Iris pigment epithelial cell (primary cell): ENCODE measurements at places on chromosomes 6 and 20.
A peak's percentile ranks its signal among the peaks of the same experiment; 100 is the strongest.

DNA sequence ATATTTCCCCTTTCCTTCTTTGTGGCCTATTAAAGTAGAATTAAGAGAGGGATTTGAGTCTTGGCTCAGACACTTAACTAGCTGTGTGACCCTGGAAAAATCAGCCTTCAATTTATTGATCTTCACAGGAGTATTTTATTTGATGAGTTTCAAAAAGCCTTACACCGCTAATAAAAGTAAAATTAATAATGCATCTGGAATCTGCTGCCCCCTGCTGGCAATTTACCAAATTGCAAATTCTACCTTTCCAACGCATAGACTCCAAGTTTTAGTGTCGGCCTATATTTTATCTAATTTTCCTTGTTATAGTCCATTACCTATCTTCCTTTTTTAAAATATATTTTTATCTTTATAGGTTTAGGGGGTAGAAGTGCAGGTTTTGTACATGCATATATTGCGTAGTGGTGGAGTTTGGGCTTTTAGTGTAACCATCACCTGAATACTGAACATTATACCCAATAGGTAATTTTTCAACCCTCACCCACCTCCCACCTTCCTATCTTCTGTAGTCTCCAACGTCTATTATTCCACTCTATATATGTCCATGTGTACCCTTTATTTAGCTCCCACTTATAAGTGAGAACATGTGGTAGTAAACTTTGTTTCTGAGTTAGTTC lies 46.3 kb downstream of the GOPC start:
- no peak for DNase-seq

DNA sequence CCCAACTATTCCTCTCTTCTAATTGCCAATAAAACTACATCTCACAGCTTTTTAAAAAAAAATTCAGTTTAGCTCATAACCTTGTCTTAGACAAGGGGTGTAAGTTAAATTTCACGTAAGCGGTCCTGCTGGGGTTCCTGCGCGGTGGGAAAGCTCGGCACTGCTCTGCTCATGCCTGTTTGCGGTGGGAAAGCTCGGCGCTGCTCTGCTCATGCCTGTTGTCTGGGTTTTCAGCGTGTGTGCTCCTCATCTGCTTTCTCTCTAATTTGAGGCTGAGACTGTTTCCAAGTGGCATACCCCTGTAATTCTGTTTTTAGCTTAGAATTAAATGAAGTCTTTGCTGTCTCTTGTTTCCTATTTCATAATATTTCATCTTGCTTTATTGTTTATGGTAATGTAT lies 18.6 kb downstream of the ARID1B start:
- DNase-seq: no peak

GRCh38 chr20:22460803-22461202 lies 123.6 kb downstream of the FOXA2 start:
- no peak for DNase-seq

DNA sequence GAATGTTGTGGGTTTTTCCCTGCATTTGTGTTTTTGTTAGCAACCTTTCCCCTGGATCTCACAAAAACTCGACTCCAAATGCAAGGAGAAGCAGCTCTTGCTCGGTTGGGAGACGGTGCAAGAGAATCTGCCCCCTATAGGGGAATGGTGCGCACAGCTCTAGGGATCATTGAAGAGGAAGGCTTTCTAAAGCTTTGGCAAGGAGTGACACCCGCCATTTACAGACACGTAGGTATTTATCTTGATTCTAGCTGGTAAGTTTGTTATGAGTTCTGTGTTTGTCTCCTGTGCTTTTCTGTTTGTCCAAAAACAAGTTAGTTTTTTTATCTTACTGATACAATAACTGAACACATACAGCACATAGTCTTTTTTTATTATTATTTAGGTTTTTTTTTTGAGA lies 3.0 kb downstream of the SLC25A27 start:
- DNase-seq: no peak

DNA sequence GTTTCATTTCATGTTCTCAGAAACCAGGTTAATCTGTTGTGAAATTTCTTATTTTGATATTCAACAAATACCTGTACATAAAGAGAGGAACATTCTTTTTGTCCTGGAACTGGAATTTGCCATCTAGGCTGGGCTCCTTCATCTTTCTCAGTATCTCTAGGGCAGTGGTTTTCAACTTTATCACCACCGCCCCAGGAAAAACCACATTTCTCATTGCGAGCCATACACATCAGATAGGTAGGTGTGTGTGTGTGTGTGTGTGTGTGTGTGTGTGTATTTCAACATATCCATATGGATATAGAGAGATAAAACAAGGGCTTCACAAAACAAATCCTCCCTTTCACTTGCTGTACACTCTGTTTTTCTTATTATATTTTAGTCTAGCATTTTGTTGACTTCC lies 24.1 kb downstream of the BFSP1 start:
- DNase-seq: no peak

DNA sequence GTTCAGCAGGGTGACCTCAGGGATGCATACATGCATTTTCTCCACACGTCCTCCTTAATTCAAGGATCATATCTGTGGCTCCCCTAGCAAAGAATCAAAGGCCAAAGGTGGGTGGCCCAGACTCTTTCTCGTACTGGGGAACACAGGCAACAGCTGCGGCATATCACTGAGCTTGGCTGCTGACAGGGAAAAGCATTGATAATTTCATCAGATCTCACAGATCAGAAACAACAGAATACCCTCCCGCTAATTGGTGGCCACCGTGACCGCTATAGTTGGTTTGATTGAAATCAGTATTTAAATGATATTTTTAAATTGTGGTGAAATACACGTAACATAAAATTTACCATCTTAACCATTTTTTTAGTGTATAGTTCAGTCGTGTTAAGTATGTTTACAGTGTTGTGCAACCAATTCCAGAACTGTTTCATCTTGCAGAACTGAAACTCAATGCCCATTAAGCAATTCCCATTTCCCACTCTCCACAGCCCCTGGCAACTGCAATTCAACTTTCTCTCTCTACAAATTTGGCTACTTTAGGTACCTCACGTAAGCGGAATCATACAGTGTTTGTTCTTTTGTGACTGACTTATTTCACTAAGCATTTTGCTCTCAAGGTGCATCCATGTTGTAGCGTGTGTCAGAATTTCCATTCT lies 74.7 kb upstream of the TMEM170B start:
- peak; percentile 77 for DNase-seq

DNA sequence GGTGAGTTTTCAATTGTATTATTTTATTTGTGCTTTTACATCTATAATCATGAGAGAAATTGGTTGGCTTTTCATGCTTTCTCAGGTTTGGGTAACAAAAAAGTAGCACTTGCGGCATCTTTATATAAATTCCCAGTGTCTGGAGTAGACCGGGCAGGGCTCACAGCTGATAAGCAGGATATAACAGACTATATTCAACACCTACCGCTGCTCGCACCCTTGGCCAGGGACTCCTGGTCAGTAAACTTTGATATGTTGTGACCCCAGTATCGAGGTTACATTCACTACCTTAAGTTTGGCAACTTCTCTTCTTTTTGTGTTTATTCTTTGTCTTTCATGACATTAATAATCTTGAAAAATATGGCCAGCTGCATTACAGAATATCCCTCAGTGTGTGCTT lies 343.4 kb downstream of the TBC1D32 start:
- no peak for DNase-seq

- peak; percentile 24 for DNase-seq
Measured at GRCh38 chr6:149318581-149319286, 1.2 kb downstream of the TAB2 start.

DNA sequence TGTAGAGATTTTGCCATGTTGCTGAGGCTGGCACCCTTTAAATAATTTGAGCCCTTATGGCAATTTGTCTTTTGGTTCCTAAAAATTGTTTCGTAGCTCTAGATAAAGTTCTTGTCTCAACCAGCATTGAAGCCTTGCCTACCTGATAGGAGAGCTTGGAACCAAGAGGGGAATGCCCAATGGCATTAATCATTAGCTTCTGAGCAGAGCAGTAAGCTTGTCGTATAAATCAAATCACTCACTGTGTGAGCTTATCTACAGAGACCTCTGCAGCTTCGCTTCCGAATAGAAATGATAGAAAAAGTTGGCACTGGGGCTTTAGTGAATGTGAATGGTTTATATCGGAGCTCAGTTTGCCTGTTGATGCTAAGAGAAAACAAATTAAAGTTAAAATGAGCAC lies 10.7 kb downstream of the ANKRD6 start:
- no peak for DNase-seq

GRCh38 chr6:133757335-133757734 lies 131.6 kb upstream of the TCF21 start:
- DNase-seq: no peak

DNA sequence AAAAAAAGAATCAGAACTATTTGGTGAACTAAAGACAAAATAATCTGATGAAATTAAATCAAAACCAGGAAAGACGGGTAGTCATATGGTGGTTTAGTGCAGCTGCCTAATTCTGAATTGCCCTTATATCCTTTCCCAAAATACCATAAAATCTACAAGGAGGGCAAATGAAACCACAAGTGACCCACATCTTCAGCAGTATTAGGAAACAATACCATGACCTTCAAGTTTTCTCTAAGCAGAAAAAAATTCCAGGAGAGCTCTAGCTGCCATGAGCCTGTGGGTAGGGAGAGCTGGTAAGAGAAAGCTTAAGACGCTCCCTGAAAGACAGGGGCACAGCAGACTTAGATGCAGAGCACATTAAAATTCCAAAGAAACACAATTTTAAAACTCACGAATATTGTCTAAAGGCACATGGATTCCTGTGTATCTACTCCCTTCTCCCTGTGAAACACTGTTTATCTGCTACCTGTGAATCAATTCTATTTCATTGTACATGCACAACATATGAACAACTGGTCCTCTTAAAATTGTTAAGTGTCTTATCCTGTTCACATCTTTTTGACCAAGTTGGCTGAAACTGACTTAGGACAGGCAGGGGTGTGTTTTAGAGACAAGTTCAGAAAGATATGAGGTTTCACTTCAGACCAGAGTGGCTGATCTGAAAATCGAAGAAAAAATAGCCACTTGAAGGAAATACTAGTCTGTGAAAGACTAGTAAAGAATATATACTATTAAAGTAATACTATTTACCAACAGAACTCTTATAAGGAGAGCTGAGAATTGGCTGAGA lies 153.6 kb upstream of the SHLD1 start:
- no peak for DNase-seq

DNA sequence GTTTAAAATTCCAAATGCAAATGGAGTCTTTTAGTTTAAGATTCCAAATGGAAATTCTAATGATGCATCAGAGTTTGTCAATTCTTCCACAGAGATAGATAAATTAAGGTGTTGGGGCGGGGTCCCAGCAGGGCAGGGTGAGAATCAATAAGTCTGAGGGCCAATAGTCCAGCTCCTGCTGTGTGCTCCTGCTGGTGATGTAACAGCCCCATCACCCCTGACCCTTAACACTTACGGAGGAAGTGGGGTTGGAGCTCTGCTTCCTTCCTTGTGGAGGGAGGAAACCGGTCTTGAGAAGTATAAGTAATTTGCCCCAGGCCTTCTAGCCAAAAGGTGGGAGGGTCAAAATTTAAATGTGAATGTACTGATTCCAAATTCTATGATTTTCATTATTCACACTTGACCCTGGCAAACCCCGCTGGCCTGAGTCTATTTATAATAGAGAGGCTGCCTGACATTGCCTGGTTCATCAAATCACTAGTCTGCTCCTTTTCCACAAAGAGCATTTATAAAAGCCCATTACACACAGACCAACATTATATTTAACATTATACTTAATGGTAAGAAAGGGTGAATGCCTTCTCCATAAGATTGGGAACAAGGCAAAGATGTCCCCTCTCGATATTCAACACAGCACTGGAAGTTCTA lies 17.2 kb downstream of the ZBTB2 start:
- DNase-seq: peak; percentile 30

DNA sequence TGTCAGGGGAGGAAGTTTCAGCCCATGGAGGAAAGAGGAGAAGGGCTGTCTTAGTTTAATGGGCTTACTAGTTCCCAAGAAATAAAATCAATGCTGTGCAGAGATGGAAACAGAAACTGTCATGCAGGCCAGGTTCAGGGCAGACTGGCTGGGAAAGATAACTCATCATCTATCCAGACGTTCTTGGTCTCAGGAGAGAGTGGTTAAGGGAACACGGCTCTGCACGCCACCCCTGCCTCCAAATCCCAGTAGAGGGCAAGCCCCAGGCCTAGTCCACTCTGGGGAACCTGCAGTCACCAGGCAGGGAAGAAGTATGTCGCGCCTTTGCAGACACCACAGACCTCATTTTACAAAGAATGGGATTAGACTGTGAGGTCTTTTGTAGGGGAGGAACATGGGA lies 12.5 kb downstream of the ALDH8A1 start:
- peak; percentile 13 for DNase-seq

- DNase-seq: peak; percentile 84
Measured at GRCh38 chr6:47278545-47278944, 31.2 kb downstream of the TNFRSF21 start.

GRCh38 chr20:21102603-21103311 lies 3.4 kb downstream of the LINC00237 start:
- DNase-seq: no peak

DNA sequence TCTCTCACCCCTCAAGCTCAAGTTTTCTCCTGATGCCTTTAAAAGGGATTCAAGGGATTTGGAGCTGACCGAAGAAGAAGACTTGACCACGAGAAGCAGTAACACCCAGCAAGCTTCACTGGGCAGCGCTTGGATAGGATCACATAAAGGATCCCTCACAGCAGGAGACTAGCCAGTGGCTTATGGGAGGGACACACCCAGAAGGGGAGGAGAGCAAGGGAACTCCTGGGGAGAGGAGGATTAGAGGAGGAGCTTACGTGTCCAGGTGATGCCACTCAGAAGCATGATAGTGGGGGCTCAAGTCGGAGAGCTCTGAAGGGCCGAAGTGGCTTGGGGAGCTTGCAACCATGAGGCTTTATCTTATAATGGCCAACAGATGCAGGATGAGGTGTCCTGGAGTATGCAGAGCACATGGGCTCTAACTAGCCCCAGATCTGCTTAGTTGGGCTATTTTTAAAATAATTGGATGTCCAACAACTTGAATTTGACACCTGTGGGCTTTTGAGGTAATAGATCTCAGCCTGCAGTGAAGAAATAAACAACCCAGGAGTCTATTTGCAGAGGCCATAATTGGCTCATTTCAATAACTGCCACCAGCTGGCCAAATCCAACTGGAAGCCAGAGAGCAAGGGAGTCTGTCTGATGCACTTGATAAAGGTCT lies 137.9 kb upstream of the EXOC2 start:
- DNase-seq: no peak

DNA sequence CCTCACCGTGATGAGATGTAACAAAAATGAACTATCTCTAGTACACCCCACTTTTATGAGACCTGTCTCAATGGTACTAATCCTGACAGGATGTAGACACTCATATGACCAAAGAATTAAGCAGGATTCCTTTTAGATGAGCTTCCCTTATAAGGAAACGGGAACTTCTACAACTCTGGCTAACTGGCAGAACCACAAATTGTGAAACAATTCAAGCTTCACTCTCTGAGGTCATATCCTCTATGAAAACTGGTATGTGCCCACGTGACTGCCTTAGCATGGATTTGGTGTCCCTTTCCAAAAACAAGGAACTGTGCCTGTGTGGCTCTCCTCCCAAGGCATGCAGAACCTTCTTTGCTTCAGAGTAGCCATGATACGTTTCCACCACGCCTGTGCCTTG lies 14.1 kb upstream of the CPNE5 start:
- DNase-seq: peak; percentile 94
